NCI-H524 treated with DMSO at 0.1 percent for 48 hours (cell line): ENCODE measurements at places on chromosomes 5 and 9.

GRCh38 chr5:95856501-95856981, 34.0 kb upstream of the GLRX start:
- no peak for DNase-seq

DNA sequence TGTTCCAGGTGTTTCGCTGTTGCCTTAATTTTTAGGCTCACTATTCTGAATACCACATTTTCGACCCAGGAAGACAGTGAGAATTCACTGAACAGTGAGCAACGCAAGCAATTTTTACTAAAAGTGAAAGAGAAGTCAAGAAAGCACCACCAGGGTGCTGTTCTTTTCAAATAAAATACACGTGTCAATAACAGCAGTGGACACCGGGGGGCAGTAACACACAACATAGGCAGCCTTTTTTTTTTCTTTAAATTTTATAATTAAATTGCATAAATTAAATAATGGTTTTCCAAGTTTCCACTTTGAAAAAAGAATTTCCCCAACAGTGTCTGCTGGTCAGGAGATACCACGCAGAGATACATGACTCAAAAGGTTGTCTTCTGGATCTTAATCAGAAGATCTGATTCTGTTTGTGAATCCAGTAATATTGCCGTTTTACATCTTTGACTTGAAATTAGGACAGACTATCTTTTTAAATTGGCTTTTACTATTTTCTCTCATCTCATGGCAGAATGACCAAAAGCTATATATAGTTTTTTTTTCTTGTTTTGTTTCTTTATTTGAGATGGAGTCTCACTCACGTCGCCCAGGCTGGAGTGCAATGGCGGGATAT, 47.1 kb upstream of the SH3GL2 start:
- no peak for DNase-seq

GRCh38 chr9:8783941-8784340, 984.4 kb upstream of the DMAC1 start:
- no peak for DNase-seq

GRCh38 chr5:107195890-107196395, 474.8 kb downstream of the EFNA5 start:
- DNase-seq = no peak

DNA sequence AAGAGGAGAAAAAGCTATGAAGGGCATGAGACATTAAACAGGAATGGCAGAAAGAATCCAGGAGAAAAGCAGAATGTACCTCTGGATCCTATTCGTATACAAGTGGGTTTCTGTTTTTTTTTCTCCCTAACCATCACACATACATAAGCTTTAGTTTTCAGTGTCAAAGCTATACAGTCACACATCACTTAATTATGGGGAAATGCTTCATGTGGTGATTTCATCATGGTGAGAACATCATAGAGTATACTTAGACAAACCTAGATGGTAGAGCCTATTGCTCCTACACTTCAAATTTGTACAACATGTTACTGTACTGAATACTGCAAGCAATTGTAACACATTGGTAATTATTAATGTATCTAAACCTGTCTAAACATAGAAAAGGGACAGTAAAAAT, 290.6 kb downstream of the AOPEP start:
- no peak for DNase-seq

- DNase-seq = no peak
These were observed 29.9 kb upstream of the RANBP6 start for GRCh38 chr9:6045364-6045763.

GRCh38 chr5:135126688-135127438, 92.8 kb upstream of the PITX1 start:
- no peak for DNase-seq

GRCh38 chr5:124262991-124263571, 483.4 kb downstream of the ZNF608 start:
- no peak for DNase-seq

DNA sequence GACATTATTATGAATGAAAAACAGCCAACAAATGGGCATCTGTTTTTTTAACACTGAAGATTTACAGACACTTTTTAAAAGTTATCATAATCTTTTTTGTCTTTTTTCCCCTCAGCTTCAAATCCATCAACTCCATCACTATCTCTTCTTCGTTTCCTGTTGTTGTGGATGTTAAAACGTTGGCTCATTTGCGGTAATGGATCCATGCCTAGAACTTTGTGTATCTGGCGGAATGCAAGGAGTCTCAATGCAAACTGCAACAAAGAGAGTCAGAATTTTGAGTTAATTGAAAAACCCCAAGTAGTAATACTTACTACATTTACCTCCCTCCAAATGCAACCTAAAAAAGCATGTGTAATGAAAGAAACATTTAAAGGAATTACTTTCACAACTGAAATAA, 42.9 kb upstream of the MTMR12 start:
- no peak for DNase-seq
